ENCODE measurements at places on chromosomes 5 and 9.
A peak's percentile ranks its signal among the peaks of the same experiment; 100 is the strongest.

- no peak for DNase-seq
Observed at GRCh38 chr5:179266291-179267070, 78.8 kb downstream of the ADAMTS2 start.

DNA sequence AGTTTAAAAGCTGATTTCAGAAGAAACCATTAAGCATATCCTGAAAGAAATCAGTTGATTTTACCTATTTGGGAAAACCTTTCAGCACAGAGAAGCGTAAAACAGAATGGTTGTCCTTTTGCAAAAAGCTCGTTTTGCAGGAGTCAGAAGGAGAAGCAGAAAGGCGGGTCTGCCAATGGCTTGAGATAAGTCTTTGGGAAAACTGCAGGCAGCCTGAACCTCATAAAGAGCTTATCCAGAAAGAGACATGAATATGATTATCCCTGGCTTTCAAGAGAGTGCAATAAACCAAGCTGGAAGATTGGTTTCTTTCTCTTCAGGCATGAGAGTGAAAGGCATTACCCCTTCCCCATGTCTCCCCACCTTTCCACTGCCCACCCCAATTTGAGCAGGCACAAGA is 353.3 kb downstream of the ARHGEF28 start:
- DNase-seq, result no peak

- no peak for DNase-seq
Observed at GRCh38 chr5:177373806-177374205, 10.4 kb upstream of the SLC34A1 start.

GRCh38 chr5:108206707-108207106 is 175.2 kb downstream of the FBXL17 start:
- DNase-seq, result no peak

DNA sequence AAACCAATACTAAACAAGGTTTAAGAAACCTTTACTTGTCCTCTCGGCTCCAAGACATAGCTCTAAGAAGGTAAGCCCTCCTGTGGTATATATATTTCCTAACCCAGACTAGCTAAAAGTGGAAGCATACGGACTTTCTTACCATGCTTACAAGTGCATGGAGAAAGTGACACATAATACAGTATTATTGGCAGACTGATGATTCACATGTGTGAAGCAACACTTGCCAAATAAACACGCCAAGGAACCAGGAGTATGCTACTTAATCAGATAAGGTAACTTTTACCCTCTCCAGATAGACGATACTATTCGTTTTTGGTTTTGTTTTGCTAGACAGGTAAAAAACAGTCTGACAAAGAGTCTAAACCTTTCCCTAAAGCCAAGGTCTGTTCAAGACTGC is 264.1 kb downstream of the MLLT3 start:
- no peak for DNase-seq

DNA sequence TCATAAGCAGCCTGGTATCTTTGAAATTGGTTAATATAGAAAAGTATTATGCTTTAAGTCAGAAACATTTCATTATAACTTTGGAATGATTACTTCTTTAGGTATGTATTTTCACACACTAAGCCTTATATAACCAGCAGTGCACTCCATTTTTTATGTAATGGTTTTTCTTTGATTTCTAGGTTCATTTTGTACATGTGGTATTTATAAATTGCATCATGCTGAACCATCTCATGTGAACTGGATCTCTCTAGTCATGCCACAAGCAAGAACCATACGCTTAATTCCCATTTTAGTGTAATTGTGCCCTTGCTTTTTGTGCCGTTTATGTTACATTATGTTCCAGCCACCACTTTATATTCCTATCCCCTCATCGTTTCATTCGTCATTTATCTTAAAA is 38.6 kb upstream of the SRP19 start:
- DNase-seq, result no peak

DNA sequence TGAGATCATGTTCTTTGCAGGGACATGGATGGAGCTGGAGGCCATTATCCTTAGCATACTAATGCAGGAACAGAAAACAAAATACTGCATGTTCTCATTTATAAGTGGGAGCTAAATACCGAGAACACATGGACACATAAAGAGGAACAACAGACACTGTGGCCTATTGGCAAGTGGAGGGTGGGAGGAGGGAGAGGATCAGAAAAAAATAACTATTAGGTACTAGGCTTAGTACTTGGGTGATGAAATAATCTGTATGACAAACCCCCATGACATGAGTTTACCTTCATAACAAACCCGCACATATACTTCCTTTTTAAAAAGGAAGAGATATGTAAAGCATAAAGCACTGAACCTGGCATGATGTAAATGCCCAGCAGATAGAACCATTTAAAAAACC is 99.0 kb downstream of the MEGF10 start:
- DNase-seq, result no peak

DNA sequence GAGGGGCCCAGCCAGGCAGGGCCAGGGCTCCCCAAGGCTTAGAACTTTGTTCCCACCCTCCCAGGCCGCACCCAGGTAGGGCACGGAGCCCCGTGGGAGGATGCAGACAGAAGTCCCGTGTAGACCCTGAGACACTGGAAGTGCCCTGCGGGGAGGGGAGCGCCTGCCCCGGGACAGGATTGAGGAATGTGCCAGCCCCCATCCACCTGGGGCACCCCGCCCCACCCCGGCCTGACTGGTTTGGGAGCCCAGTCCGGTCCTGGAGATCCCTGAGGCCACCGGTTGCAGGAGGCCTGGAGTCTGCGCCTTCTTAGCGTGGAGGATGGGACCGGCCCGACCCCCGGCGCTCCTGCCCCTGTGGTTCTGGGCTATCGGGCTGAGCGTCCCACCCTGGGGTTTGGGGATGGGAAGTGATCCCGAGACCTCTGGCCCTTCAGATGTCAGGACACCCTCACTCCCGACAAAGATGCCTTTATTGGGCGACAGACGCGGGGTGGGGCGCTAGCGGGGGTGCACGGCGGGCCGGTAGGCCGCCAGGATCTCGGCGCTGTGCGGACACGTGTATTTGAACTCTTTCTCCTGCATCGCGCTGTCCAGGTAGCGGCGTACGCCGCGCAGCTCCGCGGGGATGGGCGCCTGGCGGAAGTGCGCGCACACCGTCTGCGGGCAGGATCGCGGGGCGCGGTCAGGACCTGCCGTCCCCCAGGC is 2.0 kb downstream of the CLIC3 start:
- no peak for DNase-seq

DNA sequence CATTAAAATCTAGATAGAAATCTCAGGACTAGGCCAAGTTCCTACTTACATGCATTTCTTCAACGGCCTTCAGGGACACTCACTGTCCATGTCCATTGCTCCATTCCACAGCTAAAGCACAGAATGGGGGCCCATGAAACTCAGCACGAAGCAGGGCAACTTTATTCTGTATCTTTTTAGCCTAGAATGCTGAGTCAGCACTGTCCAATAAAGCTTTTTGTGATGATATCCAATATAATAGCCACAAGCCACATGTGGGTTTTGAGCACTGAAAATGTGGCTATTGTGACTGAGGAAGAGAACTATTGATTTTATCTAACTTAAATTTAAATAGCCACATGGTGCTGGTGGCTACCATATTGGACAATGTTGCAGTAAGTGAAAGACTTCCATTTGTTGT is 21.6 kb downstream of the OTP start:
- DNase-seq, result no peak

DNA sequence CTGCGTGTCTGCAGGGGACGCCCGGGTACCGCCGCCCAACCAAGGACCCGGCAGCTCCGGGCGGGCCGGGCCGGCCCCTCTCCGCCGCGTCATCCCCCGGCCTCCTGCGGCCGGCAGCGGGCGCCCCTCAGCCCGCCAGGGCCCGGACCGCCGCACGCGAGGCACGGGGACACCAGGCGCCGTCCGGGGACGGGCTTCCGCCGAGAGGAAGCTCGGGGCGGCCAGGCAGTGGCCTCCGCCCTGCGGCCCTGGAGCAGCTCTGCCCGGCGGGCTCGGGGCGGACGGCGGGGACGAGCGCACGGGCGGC is 373 bp downstream of the FBXW5 start:
- no peak for DNase-seq

DNA sequence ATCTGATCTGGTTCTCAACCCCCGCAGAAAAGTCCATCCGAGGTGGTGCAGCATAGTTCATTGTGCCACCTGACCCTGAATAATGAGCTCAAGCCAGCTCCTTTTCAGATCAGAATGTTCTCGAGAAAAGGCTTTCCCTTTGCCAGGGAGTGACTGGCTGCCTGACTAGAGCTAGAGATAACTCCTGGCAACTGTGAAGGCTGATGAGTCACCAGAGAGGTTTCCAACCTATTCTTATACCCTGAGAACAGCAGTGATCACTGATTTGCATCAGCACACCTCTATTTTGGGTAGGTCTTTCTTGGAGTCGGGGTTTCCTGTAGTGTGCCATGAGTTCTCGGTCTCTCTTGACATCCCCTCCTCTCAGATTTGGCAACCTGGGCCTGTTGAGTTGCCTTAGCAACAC is 127.9 kb downstream of the PIK3R1 start:
- DNase-seq, result no peak

- no peak for DNase-seq
Observed at GRCh38 chr9:5514617-5515260, 4.4 kb downstream of the PDCD1LG2 start.

DNA sequence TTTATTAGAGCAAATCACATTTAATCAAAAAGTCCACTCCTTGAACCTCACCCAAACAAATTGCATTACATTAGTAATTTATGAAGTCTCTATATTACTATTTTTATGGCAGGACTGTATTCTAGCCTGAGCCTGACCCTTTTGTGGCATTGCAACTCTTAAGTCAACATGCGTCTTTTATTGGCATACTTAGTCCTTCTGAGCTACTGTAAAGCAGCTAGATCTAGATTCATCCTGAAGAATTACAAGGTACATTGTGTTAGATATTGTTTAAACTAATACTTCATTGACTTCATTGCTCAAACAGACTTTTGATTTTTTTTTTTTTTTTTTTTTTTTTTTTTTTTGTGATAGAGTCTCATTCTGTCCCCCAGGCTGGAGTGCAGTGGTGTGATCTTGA is 1842.5 kb upstream of the CDH9 start:
- DNase-seq, result no peak

DNA sequence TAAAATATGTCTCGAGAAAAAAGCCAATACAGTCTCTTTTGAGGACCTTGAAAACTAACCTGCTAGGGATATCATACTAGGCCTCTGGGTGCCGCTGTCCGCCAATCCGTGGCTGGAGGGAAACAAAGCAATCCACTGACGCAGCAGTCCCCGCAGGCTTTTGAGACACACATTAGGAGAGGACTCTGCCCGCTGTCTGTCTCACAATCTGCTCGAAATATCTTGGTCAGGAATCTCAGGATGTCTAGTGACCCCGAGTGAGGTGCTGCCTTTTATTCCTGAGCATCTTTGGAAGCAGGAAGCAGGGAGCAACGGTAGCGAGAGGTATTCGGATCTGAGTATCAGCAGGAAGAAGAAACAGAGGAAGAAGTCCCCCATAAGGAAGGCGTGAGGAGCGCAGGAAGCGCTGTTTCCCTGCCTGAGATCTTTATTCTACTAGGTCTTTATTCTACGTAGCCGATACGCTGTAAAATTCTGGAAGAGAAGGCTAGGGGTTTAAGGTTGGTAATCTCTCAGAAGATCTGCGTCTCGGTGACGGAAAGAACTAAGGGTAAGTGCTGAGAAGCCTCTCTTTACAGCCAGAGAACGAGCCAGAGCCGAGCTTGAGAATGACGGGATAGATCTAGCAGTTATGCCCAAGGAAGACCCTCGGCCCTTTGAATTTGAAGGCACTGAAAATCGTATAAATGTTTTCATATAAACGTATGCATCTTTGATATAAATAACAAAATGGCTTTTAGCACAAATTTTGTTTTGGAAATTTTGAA is 4.0 kb upstream of the PCDHGA1 start:
- peak; percentile 51 for DNase-seq

- no peak for DNase-seq
Observed at GRCh38 chr5:116524966-116525365, 49.7 kb downstream of the SEMA6A start.

- no peak for DNase-seq
Observed at GRCh38 chr9:20353524-20353923, 268.8 kb downstream of the MLLT3 start.

GRCh38 chr9:72119853-72120252 is 29.4 kb upstream of the GDA start:
- no peak for DNase-seq

DNA sequence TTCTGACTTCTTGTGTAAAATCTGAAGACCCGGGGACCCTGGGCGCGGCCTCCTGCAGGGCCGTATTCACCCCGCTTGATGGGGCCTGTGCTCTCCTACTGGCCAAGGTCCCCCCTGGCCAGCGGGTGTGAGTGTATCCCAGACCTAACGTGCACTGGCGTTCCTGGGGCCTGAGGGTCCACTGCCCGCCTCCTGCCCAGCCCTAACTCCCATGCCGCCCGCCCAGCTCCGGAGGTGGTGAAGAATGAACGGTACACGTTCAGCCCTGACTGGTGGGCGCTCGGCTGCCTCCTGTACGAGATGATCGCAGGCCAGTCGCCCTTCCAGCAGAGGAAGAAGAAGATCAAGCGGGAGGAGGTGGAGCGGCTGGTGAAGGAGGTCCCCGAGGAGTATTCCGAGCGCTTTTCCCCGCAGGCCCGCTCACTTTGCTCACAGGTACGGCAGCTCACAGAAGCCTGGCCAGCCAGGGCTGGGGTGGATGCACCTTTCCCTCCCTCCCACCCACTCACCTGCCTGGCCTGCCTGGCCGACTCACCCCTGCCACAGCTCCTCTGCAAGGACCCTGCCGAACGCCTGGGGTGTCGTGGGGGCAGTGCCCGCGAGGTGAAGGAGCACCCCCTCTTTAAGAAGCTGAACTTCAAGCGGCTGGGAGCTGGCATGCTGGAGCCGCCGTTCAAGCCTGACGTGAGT is 9.5 kb downstream of the GRK6 start:
- no peak for DNase-seq

- DNase-seq, result no peak
Observed at GRCh38 chr5:56977822-56978221, 25.9 kb upstream of the MIER3 start.

- no peak for DNase-seq
Observed at GRCh38 chr5:135161221-135161620, 127.2 kb upstream of the PITX1 start.

DNA sequence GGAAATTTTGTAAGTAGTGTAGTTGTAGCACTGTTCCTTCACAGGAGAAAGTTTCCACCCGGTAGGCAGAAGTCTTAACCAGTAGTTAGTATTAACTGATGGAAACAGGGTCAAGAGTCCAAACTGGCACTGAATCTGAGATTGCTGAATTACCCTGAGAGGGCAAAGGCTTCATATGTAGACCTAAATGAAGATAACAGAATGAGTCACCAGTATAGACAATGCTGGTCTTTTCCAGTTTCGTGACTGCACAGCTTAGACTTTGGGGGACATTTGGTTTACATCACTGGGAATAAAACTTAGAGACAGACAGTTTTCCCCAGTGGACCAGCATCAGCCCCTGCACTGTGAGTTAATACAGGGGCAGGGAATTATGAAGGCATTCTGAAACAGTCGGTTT is 60.5 kb downstream of the PCSK5 start:
- no peak for DNase-seq

GRCh38 chr5:140259500-140259899 is 43.4 kb downstream of the PFDN1 start:
- DNase-seq, result no peak
